OCI-LY7 (cell line): ENCODE measurements at places on chromosomes 4 and X.

GRCh38 chr4:16196482-16197393 lies 29.5 kb downstream of the TAPT1 start:
- no peak for DNase-seq

DNA sequence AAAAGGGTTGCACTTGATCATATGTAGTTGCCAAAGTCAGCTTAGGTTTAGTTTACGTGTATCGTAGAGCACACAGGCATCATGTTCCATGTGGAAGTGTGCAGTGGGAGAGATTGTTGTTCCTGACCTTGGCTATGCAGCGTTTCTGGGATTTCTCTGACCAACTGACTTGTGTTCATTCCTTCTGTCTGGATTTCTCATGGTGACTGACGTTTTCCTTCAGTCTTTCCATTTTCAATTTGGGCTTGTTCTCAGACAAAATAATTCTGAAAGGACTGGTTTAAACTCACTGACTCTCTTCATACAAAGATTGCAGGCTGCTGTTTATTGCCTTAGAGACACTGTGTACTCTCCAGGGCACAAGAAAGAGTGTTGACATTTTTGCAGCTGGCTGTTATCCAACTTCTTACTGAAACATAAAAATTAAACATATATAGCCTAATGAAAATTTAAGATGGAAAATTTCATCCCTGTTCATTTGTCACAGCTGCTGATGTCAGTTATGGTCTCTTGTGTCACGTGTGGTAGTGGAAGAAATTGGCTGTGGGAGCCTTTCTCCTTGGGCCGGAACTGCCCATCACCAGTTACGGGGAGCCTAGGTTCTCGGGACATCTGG lies 95.4 kb downstream of the TNIP2 start:
- DNase-seq, result no peak

DNA sequence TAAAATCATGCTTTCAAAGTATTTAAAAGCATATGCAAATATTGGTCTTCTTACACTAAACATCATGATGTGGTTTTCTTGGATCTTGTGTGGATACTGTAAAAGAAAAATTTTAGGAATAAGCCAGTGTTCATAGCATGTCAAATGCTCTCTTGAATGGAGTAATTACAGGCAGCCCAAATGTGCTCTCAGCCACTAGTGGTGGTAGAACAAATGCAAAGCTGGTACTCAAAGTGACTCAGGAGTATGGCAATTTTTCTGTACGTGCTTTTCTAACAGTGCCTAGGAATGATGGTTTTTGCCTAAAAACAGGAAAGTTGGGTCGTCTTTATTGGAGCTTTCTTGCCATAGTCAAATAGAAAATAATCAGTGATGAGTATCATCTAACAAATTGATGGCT lies 19.9 kb downstream of the PGRMC2 start:
- no peak for DNase-seq

DNA sequence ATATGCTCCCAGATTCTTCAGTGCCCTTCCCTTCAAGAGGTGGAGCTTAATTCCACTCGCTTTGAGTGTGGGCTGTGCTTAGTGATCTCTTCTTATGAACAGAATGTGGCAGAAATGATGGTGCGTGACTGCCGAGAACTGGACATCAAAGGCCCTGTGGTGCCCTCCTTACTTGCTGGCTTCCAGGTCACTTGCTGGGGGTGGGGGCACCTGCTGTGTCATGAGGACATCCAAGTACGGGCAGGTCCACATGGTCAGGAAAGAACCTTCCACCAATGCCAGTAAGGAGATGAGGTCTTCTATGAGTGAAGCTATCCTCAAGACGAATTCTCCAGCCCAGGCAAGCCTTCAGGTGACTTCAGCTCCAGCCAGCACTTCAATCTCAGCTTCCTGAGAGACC lies 95.8 kb downstream of the FAM53A start:
- no peak for DNase-seq

DNA sequence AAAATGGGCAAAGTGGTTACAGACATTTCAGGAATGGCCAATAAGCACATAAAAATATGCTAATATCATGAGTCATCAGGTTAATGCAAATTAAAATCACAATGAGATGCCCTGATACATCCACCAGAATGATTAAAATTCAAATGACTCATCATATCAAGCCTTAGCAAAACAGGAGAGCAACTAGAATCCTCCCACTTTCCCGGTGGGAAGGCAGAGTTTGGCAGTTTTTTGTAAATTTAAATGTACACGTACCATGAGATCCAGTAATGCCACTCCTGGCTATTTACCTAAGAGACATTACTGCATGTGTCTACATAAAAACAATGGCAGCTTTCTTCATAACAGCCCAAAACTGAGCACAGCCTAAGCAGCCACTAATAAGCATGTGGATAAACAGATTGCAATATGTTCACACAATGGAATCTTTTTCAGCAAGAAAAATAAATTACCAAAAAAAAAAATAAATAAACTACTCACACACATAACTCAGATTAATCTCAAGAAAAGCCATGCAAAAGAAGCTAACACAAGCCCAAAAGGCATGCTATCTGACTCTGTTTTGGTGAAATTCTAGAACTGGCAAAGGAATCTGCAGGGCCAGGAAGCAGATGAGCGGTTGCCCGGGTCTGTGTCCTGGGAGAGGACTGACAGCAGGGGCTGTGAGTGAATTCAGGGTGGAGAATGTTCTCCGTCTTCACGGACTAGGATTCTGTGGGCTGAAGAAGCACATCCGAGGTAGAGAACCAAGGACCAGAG lies 48.8 kb downstream of the AFAP1 start:
- no peak for DNase-seq

- DNase-seq, result no peak
Observed at GRCh38 chr4:10691651-10692050, 7.1 kb upstream of the CLNK start.

DNA sequence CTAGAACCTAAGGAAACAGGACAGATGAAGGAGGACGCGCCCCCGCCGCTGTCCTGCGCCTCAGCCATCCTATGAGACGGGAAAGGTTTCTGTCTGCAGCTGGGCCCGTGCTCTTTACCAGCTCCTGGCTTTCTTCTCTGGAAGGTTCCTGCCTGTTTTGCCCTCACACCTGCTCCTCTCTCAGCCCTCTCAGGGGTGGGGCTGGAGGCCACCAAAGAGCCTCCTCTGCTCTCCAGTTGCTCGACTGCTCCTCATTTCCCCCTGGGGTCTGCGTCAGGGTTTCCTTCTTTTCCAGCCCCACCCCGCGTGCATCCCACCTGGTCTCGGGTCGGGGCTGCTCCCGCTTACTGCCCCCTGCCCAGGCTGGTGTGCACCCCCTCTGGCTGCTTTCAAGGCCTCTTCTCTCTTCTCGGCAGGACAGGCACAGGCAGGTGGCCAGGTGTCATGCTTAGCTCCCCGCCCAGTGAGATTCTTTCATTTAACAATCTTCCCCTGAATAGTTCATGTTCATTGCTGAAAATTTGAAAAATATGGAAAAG lies 4.6 kb downstream of the HTT-AS start:
- DNase-seq, result no peak

GRCh38 chrX:18422325-18422724 lies 3.1 kb upstream of the CDKL5 start:
- DNase-seq, result no peak

DNA sequence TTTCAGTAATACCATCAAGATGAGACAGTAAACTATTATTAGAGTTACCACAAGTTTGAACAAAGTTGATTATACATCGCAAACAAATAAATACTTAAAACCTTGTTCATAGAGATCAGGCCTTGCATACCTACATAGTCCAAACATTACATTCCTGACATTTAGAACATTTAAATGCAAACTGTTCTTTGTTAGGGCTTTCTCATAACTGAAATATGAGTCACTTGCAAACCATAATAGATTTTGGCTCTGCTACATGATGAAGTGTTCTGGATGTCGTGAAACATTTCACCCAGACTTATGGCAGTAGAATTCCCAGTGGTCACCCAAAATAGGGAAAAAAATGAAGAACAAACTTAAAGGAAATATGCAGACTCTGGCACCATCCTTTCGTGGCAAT lies 75.0 kb downstream of the FAT4 start:
- no peak for DNase-seq

- no peak for DNase-seq
Observed at GRCh38 chr4:38509551-38509950, 154.4 kb upstream of the KLF3 start.

DNA sequence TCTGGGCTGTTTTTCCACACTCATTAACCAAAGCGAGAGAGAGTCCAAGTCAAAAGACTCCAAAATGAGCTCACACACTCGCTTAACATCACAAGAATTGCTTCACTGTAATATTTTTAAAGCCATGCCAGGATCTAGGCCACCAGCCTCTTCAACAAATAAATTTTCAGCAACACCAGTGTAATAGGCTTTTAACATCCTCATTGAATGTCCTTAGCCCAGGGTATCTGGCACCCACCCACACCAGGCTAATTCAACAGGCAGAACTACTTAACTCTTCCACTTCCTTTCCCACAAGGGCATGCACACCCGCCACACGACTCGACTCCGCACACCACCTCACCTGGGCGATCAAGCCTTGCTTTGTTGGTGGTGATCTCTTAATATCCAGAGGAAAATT lies 34.2 kb downstream of the FAT1 start:
- DNase-seq, result no peak

- no peak for DNase-seq
Observed at GRCh38 chr4:71235311-71236201, 103.3 kb upstream of the SLC4A4 start.

DNA sequence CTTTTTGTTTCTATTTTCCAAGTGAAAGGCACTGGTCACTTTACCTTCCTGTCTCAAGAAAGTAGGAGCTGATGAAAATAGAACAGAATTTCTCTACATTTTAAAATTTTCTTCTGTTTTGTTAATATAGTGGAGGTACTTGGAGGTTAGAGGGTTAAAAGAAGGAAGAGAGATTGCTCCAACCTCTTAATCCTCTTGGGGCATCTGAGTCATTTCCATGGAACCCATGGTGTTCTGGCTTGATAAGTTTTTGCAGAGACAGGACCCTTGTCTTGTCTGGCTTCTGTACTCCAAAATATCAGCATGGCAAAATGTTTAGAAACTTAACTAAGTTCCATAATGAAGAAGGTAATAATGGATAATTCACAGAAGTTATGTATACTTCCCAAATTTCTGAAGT lies 727.2 kb downstream of the C4orf33 start:
- no peak for DNase-seq

DNA sequence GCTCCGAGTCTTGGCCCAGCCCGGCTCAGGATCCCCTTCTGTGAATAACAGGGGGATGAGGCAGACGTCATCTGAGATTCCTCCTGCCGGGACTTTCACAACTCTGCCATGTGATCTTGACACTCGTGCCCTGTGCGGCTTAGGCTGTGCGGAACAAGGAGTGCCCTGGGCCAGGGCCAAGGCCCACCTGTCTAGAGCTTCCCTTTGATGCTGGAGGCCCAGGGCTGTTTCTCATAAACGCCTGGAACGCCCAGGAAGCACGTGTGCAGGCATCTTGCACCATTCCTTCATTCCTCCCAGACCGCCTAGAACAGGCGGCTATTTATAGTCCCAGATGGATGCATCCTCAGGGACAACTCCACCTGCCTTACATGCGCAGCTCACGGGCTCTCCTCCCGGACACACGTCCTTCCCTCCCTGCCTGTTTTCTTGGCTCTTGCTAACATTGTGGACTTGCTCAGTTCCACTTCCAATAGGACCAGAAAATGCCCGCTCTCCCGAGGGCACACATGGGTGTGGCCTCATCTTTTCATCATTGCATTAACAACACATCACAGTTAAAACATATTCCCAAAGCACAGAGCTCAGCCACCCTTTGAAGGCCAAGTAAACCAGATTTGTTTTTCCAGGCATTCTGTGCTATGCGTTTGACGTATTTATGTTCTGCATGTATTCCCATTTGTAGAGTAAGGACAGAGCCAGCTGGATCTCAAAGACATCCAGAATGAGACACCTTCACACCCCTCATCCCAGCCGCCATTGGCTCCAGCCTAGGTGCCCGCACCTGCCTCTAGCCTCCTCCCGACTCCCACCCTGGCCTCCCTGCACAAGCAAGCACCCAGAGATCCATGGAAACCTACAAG lies 57.2 kb downstream of the ABLIM2 start:
- DNase-seq, result no peak

DNA sequence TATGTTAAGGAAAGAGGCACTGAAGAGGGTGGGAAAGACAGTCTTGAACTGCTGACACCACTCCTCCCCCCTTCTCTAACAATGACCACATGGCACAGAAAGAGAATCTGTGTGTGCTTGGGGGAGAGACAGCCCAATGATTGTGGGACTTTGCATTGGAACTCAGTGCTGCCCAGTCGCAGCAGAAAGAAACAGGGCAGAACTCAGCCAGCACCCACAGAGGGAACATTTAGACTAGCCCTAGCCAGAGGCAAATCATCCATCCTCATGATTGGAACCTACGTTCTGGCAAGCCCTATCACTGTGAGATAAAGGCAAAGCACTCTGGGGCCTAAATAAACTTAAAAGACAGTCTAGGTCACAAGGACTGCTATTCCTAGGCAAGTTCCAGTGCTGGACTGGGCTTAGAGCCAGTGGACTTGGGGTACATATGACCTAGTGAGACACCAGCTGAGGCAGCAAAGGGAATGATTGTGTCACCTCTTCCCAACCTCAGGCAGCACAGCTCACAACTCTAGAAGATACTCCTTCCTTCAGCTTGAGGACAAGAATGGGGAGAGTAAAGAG lies 132.8 kb upstream of the S100G start:
- no peak for DNase-seq

- DNase-seq, result no peak
Observed at GRCh38 chr4:23884741-23885140, 5.1 kb downstream of the PPARGC1A start.

GRCh38 chr4:76023389-76023788 lies at the start of gene CXCL10:
Gene CXCL10, minus strand, starts transcription at chr4:76023497. Its CDS starts 66 bp downstream, at chr4:76023431.
- DNase-seq, result no peak

DNA sequence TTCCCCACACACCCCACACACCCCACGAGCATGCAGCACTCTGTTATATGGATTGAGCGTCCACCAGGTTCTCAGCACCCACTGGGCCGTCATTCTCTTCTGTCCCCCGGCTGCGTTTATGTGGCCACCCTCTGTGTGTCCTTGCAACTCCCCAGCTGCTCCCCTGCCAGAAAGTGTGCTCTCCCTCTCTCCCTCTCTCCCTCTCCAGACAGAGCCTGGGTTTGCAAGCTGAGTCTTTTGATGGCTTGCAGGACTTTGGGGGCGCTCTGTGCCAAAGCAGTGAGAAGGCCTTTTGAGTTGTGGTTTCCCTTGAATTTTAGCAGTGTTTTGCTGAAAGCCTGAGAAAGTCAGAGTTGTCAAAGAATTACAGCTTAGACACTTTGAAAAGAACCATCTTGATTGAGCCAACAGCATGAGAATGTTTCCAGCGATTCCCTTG lies 173.5 kb downstream of the DCLK2 start:
- DNase-seq, result no peak

DNA sequence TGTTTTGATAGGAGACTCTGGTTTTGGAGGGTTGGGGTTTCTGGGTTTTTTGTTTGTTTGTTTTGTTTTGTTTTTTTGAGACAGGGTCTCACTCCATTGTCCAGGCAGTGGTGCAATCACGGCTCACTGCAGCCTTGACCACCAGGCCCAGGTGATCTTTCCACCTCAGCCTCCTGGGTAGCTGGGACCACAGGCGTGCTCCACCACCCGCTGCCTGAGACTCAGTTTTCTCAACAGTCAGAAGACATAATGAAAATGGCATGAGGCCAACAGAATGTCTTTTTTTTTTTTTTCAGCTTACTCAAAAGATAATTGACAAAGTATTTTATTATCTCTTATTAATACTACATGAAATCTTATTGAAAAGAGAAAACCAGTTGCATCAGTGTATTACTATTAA lies 32.4 kb downstream of the TNIP2 start:
- no peak for DNase-seq
